ENCODE measurements at places on chromosomes 3 and 15.

DNA sequence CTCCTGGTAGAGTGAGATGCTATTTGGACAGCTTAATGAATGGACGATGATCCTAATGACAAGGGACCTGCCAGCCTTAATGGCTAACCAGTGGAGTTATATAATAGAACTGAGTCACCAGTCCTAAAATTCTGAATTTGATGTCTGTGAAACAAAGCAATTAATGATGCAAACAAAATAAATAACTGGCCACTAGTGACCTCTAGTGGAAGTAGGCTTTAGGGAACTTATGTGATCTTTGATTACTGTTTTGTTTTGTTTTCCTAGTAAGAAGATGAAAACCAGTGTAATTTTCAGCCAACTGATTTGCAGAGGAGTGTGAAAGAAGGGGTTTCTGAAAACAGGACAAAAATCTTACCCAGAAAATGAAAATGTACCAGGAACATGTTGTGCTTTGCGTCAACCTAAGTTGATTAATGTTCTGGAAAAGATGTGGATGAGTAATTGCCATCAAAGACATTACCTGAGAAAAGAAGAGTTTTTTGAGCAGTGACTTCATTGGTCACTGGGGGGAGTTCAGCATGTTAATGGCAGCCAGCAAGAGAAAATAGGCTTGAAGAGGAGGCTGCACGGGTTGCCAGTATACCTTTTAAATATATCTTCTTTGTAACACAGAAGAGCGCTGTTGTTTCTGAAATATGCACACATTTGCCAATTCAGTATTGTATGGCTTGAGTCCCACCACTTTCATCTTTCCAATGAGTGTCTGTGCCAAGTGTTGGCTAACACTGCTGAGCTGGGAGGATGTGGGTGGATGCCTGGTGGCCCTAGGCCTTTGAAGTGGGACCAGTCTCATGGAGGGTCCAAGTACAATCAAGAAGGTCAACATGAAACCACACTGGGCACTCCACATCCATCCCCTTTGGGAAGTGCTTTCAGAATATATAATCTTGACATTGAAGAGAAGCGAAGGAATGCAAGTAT, 9.3 kb downstream of the VEPH1 start:
- DNase-seq, result no peak

DNA sequence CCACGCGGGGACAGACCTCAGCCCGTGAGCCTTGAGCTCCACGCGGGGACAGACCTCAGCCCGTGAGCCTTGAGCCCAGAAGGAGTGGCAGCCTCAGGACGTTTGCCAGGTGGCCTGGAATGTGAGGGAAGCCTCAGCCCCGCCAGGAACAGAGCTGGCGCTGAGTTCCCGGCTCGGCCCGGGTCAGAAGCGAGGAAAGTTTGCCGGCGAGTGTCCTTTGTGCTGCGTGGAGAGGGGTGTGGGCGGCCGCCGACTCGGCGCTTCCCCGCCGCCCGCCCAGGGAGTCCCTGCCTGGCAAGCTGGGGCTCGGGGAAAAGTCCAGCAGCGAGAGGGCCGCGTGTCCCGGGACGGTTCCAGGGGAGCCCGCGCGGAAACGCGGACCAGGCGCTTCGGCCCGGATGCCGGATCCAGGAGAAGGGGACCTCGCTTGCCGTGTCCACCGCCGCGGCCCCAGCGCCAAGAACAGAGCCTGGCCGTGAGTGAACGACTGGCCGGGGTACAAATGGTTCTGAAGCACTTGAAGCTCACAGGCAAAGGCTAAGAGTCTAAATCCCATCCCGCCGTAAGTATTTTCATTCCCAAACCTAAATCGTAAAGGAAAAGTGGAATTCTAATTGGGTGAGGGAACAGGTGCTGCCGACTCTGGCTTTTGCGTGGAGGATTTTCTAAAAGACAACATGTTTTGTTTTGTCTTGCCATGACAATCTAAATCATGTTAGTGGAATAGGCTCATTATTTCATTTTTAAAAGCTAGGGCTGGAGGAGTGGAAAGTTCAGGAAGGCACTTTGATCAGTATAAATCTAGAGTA, 1.7 kb downstream of the LRRN1 start:
- DNase-seq, result no peak

DNA sequence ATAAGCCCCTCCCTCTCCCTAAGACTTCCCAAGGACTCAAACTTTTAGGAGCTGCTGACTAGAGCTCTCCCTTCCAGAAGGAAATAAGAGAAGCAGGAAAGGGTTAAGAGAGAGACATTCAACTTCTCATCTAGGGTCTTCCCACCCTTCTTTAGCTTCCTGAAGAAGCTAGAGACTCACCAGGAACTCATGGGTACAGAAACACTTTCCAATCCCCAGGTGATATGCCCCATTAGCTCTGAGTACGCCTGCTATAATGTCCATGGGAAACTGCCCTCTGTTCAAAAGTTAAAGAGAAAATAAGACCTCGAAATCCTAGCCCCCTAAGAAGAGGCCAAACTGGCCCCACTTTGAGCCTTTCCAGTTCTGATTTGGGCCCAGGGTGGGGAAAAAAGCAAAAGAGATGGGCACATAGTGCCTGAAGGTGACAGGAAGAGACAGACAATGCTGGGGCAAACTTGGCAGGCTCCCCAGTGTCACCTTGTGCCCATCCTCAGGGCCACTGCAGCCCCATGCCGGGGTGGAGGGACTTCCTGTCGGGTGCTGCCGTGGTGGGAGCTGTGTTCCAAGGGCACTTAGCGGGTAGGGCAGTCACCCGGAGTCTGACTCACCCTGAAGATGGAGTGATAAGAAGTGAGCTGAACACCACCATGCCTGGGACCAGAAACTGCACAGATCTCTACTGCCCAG, 29.5 kb downstream of the CCDC12 start:
- DNase-seq, result peak; percentile 62

- DNase-seq, result no peak
Measured at GRCh38 chr3:70919091-70919490, 606.7 kb upstream of the MDFIC2 start.

DNA sequence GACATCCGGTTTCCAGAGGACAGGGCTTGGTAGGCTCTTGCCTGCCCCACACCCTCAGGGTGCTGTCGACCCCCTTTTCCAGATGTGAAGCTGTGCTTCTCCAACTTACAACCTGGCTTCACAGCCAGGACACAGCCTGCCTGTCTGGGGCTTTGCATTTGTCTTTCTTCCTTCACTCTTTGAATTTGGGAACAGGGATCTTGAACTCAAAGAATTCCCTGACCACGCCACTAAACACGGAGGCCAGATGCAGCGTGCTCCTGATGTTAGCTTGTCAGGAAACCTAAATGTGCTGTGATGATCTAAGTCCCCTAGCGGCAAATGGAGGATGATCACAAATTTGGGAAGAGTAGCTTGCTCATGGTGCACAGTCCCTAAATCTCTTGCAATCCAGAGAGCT, 244.8 kb upstream of the RGMA start:
- DNase-seq, result no peak

DNA sequence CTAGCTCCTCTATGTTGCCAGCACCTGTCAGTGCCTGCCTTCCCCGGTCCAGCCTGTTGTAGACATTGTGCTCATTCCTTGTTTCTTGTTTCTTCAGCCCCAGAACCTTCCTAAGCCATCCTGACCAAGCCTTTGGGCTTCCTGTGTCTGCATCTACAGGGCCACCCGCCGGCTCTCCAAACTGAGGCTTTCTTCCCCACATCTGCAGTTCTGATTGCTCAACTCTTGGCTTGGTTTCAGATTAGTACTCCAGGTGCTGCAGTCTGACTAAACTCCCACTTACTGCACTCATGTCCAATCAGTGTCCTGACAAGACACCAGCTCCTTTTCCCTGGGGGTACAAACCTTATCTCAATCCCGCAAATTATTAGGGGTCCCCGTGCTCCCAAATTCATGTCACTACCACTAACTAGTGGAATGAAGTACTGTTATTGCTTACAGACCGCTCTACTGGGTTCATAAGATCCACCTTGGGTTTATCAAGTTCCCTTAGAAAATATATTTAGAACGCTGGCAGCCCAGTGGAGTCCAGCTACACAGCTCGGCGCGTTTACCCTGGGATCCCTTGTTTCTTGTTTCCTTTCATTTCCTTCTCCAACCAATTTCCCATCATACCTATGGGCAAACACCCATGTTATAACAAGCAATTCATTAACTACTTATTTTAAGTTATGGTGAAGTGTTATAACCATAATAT, 114.2 kb upstream of the TJP1 start:
- no peak for DNase-seq

DNA sequence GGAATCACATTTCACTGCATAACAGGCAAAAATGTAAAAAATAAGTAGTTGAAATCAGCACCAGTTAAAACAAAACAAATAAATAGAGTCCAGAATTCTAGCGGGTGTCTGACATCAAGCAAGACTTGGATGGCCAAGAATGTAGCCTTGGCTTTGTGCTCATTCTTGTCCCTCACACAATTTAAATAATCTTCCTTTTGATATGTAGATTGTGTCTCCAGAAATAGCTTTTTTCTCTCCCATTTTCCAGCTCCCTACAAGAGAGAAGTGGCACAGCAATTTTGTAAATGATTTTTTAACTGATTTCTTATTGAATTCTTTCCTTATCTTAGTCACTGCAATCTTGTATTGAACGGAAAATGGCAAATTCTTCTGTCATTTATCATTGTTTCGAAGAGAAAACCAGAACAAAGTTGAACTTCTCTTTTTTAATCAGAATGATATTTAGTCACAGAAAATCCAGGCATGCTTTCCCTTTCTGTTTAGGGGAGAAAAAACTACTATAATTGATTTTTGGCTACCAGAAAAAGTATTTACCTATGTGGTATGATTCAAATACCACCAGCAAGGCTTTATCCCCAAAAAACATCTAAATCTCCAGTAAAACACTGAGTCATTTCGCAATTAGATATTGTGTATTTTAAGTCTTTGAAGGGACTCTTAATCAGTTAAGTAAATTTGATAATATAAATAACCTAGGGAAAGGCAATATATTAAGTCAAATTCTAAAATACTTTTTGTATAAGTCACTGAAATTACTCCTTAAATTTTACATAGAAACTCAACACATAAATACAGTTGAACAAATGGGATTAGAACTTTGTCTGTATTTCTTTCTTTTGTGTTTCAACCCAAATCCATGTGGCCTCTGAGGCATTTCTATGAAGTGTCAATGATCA, 481.7 kb downstream of the GBE1 start:
- no peak for DNase-seq

- no peak for DNase-seq
Measured at GRCh38 chr3:40780925-40781406, 256.2 kb downstream of the ZNF621 start.

- DNase-seq, result no peak
Measured at GRCh38 chr15:76711351-76711827, 193.8 kb downstream of the SCAPER start.

GRCh38 chr15:38389924-38390542, 63.9 kb upstream of the FAM98B start:
- peak; percentile 52 for DNase-seq

DNA sequence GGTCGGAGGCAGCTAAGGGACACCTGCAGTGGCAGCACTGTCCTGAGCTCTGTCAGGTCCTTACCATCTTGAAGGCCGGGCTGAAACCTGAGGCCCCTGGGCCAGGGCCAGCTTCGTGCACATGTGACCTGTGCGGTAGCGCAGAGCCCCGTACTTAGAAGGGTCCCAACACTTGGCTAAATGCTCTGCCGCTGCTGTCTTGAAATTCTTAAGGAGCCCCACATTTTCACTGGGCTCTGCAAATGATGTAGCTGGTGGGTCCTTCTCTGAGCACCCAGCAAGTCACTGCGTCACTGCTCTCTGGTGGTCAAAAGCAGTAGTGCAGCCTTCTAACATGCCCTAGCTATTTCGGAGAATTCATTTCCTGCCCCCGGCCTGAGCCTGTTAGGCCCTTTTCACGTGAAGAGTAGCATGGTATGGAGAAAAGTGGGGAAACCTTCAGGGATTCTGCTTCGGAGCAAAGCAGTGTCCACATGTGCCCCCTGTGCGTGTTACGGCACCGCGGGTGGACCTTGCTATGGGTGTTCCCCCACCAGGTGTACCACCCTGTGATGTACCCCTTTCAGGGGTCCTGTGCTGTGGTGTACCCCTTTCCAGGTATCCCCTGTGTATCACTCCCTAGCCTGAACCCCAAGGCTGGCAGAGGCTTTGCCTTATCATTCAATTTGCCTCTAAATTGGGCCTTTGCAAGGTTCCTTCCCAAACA, 79.7 kb downstream of the TMEM266 start:
- DNase-seq, result peak; percentile 64

All from activated T-cell treated with anti-CD3 and anti-CD28 coated beads for 48 hours (primary cell).